ENCODE measurements at places on chromosomes 16 and 17.
A peak's percentile ranks its signal among the peaks of the same experiment; 100 is the strongest.

DNA sequence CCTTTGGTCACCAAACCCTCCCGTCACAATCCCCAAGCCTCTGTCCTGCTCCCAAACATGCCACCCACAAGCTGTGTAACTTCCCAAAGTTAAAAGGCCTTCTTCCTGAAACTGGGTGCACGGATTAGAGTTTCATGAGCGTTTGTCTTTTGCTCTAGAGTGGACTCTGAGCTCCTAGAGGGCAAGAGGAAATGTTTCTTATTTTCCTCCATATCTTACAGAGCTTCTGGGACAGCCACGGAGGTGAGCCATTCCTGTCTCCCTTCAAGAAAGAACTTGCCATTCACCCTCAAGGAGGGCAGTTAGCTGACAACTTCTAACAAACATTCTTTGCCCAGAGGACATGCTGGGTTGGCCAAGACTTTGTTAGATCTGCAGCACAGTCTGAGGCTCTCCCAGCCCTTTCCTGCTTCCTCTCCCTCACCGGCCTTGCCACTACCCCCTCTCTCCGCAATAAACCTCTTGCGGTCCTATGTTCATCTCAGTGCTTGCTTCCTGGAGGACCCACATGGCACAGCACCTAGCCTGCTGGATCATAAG is 2.6 kb upstream of the MYCBPAP start:
- no peak for DNase-seq

- DNase-seq, result no peak
Measured at GRCh38 chr16:87687126-87687910, 78.5 kb downstream of the KLHDC4 start.

DNA sequence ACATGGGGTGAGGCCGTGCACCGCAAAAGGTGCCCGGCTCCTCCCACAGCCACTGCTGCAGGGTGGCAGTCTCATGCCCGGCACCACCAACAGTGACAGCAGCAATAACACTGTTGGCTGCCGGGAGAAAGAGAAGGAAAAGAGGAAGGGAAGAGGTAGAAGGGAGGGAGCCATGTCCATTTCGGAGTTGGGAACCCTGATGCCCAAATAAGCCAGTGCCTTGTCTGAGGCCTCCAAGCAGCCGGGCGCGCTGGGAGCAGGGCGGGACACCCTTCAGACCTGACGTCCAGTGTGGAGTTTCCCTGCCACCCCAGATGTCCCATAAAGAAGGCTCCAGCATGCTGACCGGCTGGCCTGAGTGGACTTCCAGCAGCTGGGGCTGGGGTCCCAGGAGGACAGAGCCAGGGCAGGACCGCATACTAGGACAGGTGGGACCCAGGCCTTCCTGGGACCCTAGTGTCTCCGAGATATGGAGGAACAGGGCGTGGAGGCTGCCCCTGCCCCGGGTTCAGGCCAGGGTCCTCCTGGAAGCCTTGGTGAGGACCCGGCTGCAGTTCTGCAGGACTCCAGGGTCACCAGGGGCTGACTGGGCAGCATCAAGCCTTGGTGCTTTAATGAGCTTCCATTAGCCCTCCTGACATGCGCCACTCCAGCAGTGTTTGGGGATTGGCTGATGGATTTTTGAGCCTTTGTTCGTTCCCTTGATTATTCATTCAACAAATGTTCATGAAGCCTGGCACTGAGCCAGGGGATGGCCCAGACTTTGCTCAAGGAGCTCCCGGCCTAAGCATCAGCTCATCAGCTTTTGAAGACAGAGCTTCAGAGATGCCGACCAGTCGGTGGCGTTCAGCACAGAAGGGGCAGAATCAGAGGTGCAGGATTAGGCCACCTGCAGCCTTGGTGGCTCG is 223.6 kb upstream of the CIBAR2 start:
- DNase-seq, result no peak

DNA sequence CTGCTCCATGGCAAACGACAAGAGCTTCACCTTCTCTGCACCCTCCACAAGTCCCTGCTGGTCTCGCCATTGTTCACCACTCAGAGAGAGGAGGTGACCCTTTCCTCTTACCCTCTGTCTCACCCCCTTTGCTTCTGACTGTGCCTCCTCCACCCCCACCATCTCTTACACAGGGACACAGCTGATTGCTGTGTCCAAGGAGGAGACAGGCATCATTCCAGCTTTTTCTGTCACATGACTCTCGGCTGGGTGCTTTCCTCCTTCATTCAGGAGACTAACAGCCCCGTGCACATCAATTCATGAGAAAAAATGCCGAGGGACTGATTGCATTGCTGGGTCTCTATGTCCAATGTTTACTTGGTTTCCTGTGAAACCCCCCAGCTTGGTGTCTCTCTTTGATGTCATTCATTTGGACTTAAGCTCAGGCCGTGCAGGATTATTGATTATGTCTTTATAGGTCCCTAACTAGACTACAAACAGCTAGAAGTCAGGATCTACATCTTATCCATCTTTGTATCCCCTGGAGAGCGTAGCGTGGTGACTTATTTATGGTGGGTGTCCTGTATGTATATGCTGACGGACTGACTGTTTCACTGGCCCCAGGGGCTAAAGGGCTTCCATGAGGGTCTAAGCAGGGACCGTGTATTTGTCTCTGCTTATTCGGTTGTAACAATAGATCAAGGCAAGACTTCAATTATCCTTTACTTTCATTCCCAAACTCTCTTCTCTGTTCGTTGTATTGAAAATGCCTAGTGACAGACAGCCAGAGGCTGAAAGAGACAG is 82.2 kb upstream of the CDH13 start:
- DNase-seq, result peak; percentile 5

DNA sequence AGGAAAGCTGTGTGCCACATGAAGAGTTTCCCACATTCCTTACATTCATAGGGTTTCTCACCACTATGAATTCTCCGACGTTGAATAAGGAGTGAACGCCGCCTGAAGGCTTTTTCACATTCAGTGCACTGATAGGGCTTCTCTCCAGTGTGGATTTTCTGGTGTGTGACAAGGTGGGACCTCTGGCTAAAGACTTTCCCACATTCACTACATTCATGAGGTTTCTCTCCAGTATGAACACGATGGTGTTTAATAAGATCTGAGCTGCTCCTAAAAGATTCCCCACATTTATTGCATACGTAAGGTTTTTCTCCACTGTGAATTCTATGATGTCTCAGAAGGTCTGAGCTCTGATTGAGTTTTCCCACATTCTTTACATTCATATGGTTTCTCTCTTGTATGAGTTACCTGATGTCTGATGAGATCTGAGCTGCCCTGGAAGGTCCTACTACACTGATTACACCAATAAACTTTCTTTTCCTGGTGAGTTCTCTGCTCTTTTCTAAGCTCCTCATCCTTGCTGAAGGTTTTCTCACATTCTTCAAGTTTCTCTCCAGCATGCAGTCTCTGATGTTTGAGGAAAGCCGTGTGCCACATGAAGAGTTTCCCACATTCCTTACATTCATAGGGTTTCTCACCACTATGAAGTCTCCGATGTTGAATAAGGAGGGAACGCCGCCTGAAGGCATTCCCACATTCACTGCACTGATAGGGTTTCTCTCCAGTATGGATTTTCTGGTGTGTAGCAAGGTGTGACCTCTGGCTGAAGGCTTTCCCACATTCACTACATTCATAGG is 10.0 kb downstream of the ZNF594 start:
- DNase-seq, result no peak

DNA sequence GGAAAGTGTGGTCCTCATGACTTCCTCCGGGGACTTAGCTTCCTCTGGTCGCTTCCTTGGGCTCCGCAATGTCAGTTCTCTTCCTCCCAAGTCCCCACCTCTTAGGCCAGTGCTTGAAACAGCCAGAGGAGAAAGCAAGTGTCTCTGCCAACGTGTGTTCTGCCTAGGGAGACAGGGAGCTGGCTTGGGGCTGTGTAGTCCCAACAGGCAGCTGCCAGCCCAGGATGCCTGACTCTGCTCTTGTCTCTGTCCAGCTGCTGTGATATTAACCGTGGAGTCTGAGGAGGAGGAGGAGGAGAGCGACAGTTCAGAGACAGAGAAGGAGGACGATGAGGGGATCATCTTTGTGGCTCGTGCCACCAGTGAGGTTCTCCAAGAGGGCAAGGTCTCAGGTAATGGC is 13.5 kb upstream of the PLEKHG4 start:
- DNase-seq, result no peak

- DNase-seq, result no peak
Measured at GRCh38 chr17:60712675-60713074, 35.0 kb downstream of the BCAS3 start.

GRCh38 chr17:80624864-80625263 is 80.2 kb downstream of the RPTOR start:
- DNase-seq, result no peak

DNA sequence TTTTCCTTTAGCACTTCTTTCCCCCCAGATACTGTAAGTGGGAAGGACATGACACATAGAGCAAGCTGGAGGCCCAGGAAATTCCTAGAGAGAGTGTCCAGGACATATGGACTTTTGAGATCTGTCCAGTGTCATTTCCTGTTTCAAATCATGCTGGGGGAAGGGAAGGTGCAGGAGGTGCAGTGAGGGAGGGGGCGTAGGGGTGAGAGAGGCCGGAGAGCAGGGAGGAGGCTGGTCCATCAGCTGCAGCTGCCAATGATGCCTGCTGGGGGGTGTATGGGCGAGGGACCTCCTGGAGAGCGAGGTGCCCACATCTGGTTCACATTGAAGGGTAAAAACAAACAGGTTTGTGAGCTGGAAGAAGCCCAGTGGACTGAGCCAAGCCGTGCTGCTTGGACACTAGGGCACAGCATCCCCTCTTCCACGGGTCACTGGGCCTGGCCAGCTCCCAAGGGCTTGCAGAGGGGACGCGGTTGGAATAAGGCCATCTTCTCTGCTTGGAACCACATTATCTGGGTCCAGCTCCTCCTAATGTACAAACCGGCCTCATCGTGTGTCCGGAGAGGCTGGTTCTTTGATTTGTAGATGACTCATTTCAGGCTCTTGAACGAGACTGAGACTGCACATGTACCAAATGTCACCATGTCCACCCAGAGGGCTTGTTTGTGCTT is 70.4 kb upstream of the SMURF2 start:
- DNase-seq, result no peak

GRCh38 chr17:31580706-31581490 is 189.4 kb downstream of the RAB11FIP4 start:
- no peak for DNase-seq

- no peak for DNase-seq
Measured at GRCh38 chr16:71407731-71408130, 34.1 kb downstream of the TLE7 start.

DNA sequence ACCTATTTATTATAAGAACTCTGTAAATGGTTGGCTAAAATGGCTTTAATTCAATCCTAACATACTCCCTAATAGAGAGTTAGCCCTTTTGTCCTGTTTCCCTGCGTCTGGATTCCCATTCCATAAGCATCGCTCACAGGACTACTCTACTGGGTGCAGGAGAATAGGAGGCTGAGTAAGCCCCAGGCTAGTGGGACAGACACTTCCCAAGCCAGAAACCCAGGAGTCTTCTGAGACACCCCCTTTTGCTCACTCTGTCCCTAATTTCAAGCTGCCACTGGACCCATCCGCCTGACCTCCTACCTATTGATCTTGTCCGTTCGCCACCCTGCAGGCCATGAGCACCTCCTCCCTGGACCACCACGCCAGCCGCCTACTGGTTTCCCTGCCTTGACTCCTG is 16.7 kb upstream of the TOB1 start:
- DNase-seq, result no peak

DNA sequence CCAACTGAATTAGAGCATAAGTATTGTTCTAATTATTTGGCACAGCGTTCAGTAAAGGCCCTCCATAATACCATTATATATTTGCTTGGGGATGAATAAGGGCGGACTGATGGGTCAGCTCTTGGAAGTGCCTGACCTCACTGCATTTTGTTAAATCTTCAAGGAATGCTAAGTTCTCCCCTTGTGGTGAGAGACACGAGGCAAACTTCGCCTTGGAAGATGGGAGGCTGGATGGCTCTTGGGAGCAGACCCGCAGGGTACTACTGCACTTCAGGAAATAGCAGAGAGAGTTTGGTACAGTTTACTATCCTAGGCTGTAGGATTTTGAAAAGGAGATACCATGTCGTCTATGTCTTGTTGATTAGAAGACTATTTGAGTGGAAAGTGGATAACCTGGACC is 87.0 kb upstream of the RPRML start:
- peak; percentile 10 for DNase-seq

DNA sequence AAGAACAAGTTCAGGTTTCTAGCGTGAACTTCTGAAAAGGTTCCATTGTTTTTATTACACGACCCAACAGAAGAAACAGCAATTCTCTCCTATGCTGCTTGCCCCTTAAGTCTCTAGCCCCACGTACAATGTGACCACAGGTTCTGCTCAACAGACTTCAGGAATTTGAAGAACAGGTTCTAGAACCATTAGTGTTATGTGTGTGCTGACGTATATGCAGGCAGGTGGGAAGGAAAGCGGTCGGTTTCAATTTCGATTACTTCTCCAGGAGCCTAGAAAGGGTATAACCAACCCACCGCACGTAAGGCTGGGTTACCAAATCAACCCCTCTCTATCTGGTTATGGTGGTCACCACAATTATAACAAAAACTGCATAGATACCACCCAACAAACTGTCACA is 39.4 kb downstream of the XPO6 start:
- DNase-seq, result no peak

DNA sequence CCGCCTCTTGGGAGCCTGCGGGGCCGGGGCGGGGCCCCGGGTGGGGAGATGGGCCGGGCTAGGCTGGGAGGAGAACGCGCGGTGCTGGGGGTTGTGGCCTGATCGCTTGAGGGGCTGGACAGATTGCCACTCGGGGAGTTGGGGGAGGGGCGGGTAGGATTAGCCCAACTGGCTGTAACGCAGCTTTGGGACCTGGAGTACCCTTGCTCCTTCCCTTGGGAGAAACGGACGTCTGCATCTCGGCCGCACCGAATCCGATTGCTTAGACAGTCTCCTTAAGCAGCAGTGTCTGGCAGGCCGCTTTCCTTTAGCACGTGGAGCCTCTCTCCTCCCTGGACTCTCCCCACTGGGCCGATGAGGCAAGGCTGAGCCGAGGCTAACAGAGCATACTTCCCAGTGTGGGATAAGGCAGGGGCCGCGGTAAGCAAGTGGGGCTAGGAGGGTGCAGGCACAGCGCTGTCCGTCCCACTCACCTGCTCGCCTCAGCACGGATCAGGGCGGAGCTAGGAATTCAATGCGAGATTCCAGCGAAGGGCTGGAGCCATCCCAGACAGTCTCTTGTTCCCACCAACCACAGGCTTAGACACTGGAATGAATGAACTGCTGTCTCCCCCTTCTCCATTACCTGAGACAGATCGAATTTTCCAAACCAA is 540 bp upstream of the ACLY start:
- DNase-seq, result peak; percentile 85

- no peak for DNase-seq
Measured at GRCh38 chr17:59221159-59221847, 992 bp downstream of the GDPD1 start.

DNA sequence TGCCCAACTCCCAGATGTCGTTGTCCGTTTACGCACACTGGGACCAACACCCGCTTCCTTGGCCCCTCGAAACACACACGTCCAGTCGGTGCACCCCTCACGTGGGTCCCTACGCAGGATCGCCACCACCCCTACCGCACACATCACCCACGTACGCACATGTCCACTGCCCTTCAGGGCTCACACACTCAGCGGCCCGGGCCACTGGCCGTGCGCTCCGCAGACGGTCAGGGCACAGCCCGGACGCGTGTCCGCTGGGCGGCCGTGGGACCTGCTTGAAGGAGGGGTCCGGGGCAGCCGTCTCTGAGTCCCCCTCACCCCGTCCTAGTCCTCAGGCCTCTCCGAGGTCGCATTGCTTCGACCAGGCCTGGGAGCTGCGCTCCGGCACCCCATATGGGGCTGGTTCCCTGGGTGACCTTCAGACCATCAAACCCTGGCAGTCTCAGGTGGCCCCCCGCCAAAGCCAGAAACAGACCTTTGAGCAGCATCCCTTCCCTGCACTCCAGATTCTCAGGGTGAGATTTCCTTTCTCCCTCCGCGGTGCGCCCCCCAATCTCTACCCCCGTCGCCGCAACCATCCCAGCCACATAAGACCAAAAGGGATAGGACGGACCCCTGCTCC is 914 bp upstream of the GPRC5B start:
- DNase-seq, result no peak

Measured in neural progenitor cell (in vitro differentiated cells).